A673 (cell line): ENCODE measurements at places on chromosomes 12 and 14. TPM values are rescaled to one million over a fixed set of nuclear protein-coding genes. Genes with fewer than 3 reads are reported as not detected.

NFATC4 gene
- total RNA-seq: 38.1 and 69.0 TPM in 2 replicates

TAS2R13 gene
- 1.5 and 2.3 TPM in 2 replicates for total RNA-seq

KRT6C gene
- not detected in 2 replicates for total RNA-seq

KITLG gene
- total RNA-seq: 4.6 and 5.7 TPM in 2 replicates

NPFF gene
- total RNA-seq: not detected in 2 replicates

CYP46A1 gene
- 0.37 TPM in 1 of 2 replicates, not detected in the other for total RNA-seq

HOXC12 gene
- total RNA-seq: 4.6 and 6.1 TPM in 2 replicates

KCNH5 gene
- 27.9 and 31.8 TPM in 2 replicates for total RNA-seq

TSHR gene
- not detected in 2 replicates for total RNA-seq

RIPK3 gene
- not detected in 2 replicates for total RNA-seq

ABCD4 gene
- 46.7 and 55.7 TPM in 2 replicates for total RNA-seq

ADGRD1 gene
- not detected in 2 replicates for total RNA-seq

ARHGEF40 gene
- 89.6 and 94.1 TPM in 2 replicates for total RNA-seq

PPP2R5C gene
- total RNA-seq: 113 and 124 TPM in 2 replicates

FGF23 gene
- not detected in 2 replicates for total RNA-seq

SLC41A2 gene
- total RNA-seq: 0.24 and 0.35 TPM in 2 replicates

SDR9C7 gene
- total RNA-seq: not detected in 2 replicates

KCNMB4 gene
- 1.9 and 2.3 TPM in 2 replicates for total RNA-seq

IFNG-AS1 gene
- not detected in 2 replicates for total RNA-seq

ADAMTS20 gene
- total RNA-seq: 0.17 and 0.28 TPM in 2 replicates

MYF6 gene
- not detected in 2 replicates for total RNA-seq

PPP4R4 gene
- 0.88 and 1.2 TPM in 2 replicates for total RNA-seq

GMPR2 gene
- 82.7 and 85.8 TPM in 2 replicates for total RNA-seq

TMEM253 gene
- 0.48 and 0.49 TPM in 2 replicates for total RNA-seq

MRPS35 gene
- 62.9 and 65.9 TPM in 2 replicates for total RNA-seq

LUM gene
- total RNA-seq: 0.42 TPM in 1 of 2 replicates, not detected in the other

OASL gene
- total RNA-seq: 0.70 and 0.73 TPM in 2 replicates

METAP2 gene
- 135 and 136 TPM in 2 replicates for total RNA-seq

SERPINA4 gene
- total RNA-seq: not detected in 2 replicates

CCDC38 gene
- 0.24 and 0.26 TPM in 2 replicates for total RNA-seq

CEP170B gene
- 20.8 and 22.6 TPM in 2 replicates for total RNA-seq

TMEM63C gene
- total RNA-seq: 0.13 and 0.22 TPM in 2 replicates

RAN gene
- 1,775 and 1,894 TPM in 2 replicates for total RNA-seq

FOXN4 gene
- not detected in 2 replicates for total RNA-seq
